H1 (cell line): ENCODE measurements at places on chromosomes 11 and 22. TPM values are rescaled to one million over a fixed set of nuclear protein-coding genes. Genes with fewer than 3 reads are reported as not detected.

Gene LRRC74B
- total RNA-seq, result not detected in 2 replicates

DNA sequence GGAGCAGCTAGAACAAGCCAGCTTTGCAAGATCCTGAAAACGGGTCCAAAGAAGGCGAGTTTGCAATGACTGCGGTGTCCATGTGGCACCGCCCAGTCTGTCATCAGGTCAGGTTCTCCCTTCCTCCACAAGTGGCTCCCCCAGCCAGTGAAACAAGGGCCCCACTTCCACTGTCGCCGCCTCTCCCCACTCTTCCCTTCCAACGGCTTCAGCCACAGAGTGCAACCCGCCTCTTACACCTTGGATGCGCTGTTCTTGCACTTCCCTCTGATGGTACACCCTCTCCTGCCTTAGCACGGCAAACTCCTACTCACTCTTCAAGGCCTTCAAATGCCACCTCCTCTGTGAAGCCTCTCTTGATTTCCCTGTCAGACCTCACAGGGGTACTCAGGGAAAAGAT, 10.8 kb upstream of the TCF20 start:
- DNase-seq, result no peak
- no peaks in the 10 kb centered on the region for H3K36me3 ChIP-seq
- no peak overlapping the region for H3K4me3 ChIP-seq

GRCh38 chr22:29337631-29338284, 22.3 kb upstream of the RASL10A start:
- no peaks in the 10 kb centered on the region for H3K4me1 ChIP-seq
- no peak overlapping the region for H3K4me3 ChIP-seq

Gene ALDH3B1
- 0.27 and 0.32 TPM in 2 replicates for total RNA-seq

Gene MS4A6E
- not detected in 2 replicates for total RNA-seq

- DNase-seq, result no peak
- H3K27me3 ChIP-seq, result no peaks in the 10 kb centered on the region
- no peak overlapping the region for H3K27ac ChIP-seq
- peaks cover 4% of the 10 kb centered on the region; the same call in 1 of the 2 replicates for H3K4me1 ChIP-seq
These were observed 712 bp downstream of the IL2RB start for GRCh38 chr22:37148742-37149665.

- H3K27ac ChIP-seq, result no peak overlapping the region
- no peak overlapping the region for H3K4me3 ChIP-seq
- H3K36me3 ChIP-seq, result no peaks in the 10 kb centered on the region; the same call in 1 of the 2 replicates
- H3K27me3 ChIP-seq, result no peaks in the 10 kb centered on the region
- DNase-seq, result no peak
These were observed 41.0 kb downstream of the TIMP3 start for GRCh38 chr22:32842486-32842885.

Gene KRTAP5-1
- total RNA-seq, result not detected in 2 replicates

DNA sequence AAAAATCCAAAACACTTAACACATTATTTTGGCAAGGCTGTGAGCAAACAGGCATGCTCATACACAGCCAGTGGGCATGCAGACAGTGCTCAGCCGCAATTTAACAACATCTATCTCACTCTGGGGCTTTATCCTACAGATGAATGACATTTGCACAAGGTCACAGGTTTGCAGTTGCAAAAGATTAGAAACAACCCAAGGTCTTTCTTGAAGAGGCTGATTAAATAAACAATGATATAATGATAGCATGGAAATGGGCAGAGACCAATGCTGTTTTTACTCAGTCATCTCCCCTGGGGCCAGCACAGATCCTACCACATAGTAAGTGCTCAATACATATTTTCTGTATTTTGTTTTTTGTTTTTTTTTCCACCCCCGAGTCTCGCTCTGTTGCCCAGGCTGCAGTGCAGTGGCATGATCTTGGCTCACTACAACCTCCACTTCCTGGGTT, 9.4 kb downstream of the A4GALT start:
- no peak overlapping the region for H3K4me3 ChIP-seq
- no peak overlapping the region for H3K27ac ChIP-seq
- no peak for DNase-seq
- H3K4me1 ChIP-seq, result no peaks in the 10 kb centered on the region
- no peaks in the 10 kb centered on the region for H3K36me3 ChIP-seq

DNA sequence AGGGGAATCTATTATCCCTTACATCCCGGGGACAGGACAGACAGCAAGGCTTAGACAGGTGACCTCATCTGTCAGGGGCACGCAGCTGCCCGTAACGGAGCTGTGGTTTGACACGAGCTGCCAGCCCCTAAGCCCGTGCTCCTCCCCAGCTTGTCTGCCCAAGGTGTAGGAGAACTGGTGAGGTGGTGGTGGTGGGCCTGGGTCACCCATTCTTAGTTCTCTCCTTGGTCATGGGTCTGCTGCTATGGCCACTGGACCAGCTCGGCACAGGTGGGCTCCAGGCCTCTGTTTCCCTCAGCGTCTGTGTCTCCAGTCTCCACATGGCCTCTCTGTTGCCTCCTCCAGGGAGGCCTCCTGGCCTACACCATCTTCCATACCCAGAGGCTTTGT, 5.4 kb downstream of the PARVG start:
- H3K36me3 ChIP-seq, result no peaks in the 10 kb centered on the region
- H3K27ac ChIP-seq, result no peak overlapping the region
- no peak for DNase-seq
- H3K4me3 ChIP-seq, result no peak overlapping the region
- H3K27me3 ChIP-seq, result no peaks in the 10 kb centered on the region
- H3K4me1 ChIP-seq, result no peaks in the 10 kb centered on the region

DNA sequence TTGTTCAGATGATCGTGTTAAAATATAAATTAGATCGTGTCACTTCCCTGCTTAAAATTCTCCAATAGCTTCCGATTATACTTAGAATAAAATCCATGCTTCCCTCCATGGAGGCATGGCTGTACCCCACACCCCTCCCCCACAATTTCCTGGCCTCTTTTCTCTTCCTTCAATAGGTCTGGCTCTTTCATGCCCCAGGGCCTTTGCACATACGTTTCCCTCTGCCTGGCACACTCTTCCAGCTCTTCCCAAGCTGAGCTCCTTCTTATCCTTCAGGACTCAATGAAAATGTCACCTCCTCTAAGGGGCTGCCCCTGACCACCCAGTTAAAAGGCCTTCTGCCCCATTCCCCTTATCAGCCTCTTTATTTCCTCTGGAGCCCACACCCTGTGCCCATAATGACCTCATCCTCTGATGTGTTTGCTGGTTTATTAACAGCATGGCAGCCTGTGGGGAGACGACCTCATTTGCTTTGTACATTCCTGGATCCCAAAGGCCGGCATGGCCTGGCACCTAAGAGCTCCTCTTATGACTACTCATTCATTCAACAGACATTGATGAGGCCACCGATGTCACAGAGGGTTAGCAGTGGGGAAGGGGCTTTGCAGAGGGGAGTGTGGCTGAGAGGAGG, 9.0 kb upstream of the FLRT1 start:
- no peak overlapping the region for H3K4me3 ChIP-seq
- no peak for DNase-seq
- no peak overlapping the region for H3K27ac ChIP-seq
- H3K4me1 ChIP-seq, result peaks cover 15% of the 10 kb centered on the region
